Astrocyte (in vitro differentiated cells and primary cell): ENCODE measurements at places on chromosomes 6 and 20.

GRCh38 chr6:3751730-3752530 lies 417 bp upstream of the PXDC1 start:
- no peaks in the 10 kb centered on the region for H3K27me3 ChIP-seq
- peaks cover 7% of the 10 kb centered on the region for H3K36me3 ChIP-seq
- peaks cover 29% of the 10 kb centered on the region for H3K4me1 ChIP-seq
- peak; percentile 84 for DNase-seq
- H3K27ac ChIP-seq: peak overlapping the region; percentile 84

DNA sequence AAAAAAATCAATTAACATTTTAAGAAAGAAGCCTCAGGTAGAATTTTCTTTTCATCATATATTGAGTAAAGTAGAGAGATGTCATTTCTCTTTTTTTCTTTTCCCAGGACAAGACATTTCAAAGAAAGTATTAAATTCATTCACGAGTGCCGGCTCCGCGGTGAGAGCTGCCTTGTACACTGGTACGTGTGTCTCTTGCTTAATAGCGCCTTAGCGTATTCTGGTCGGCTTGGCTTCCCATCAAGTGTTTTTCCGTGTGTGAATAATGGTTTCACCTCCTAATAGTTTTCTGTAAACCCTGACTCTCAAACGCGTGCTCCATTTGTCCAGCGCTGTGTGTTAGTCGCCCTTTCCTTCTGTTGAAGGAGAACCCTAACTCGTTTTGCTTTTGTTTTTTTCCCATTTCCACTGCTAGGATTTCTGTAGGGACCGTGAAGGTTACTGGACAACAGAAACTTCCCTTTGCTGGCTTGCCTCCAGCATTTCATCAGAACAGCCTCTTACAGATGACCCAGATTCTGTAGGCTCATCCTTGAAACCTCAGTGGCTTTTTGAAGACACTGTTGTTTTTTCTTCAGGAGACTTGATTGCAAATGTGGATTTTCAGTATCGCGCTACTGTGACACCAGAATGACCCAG lies 45.7 kb upstream of the IRF4 start:
- peak; percentile 64 for DNase-seq
- H3K27ac ChIP-seq: no peak overlapping the region
- H3K27me3 ChIP-seq: no peaks in the 10 kb centered on the region
- no peak overlapping the region for H3K4me3 ChIP-seq
- peaks cover 6% of the 10 kb centered on the region for H3K4me1 ChIP-seq

DNA sequence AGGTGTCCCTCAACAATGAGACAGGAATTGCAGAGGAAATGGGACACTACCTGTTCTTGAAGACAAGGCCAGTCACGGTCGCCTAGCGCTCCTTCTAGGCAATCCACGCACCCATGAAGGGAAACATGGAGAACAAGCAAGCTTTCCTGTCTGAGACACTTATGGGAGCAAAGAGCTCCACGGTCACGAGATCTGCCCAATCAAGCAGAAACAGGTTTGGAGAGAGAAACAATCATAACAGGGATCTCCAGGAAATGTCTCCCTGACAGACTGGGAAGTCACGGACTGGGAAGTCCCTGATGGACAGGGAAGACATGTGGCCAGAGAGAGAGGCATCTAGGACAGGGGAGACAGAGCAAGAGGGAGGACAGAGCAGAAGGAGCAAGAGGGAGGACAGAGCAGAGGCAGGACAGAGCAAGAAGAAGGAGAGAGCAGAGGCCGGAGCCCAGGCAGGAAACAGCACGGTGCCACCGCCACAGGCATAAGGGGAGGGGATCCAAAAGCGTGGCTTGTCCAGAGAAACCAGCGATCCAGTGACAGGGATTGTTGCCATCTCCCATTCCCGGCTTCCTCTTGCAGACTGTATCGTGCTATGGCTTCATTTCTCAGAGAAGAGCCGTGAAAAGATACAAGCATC lies 167.8 kb upstream of the ZNF337 start:
- H3K4me1 ChIP-seq: peaks cover 17% of the 10 kb centered on the region
- no peak for DNase-seq
- peaks cover 42% of the 10 kb centered on the region for H3K27me3 ChIP-seq
- H3K36me3 ChIP-seq: no peaks in the 10 kb centered on the region
- no peak overlapping the region for H3K4me3 ChIP-seq
- no peak overlapping the region for H3K27ac ChIP-seq

DNA sequence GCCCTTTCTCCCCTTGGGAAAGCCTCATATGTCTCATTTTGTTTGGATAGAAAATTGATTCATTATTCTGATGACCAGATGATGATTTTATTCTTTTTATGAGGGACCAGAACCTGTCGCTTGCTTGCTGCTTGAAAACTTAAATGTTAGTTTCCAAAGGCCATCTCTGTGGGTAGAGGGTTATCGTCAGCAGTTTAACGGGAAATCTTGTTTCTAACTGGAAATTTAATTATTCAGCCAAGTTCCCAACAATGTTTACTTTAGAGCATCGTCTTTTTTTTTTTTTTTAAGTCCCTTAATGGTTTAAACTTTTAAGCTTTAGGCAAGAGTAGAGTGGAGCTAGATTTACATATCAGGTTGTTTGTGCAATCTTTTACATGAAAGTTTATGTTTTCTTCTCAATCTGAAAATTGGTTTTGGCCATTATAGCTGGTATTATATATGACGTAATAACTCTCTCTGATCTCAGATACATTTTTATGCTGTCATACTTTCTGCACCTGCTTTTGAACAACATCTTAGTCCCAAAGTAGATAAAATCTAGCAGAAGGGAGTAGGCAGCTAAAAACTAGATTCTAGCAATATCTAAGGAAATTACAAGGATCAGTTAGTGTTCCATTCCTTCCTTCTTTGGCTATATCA lies 93.9 kb downstream of the FOXO3 start:
- DNase-seq: peak; percentile 41
- no peak overlapping the region for H3K27ac ChIP-seq
- no peaks in the 10 kb centered on the region for H3K27me3 ChIP-seq

GRCh38 chr6:137155830-137156229 lies 17.6 kb downstream of the IL22RA2 start:
- H3K36me3 ChIP-seq: no peaks in the 10 kb centered on the region
- no peaks in the 10 kb centered on the region for H3K27me3 ChIP-seq
- no peak overlapping the region for H3K4me3 ChIP-seq
- no peak overlapping the region for H3K27ac ChIP-seq
- peak; percentile 70 for DNase-seq

DNA sequence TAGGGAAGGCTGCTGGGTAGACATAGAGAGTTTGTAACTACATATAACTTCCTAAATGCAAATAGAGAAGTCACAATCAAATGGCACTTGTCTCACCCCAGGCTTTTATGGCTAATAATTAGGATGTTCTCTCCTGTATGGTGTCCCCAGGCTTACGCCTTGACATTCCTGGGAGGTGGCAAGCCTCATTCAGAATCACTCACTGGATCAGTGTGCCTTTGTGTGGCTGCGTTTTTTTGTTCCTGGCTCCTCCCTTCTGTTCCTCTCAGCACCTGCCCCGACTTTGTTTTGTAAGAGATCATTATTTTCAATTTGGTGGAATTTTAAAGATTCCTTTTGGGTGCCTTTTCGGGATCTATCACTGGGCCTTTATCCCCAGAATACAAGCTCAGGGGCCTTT lies 5.7 kb downstream of the LAMP5 start:
- H3K27me3 ChIP-seq: peaks cover 30% of the 10 kb centered on the region
- H3K4me3 ChIP-seq: no peak overlapping the region
- no peaks in the 10 kb centered on the region for H3K36me3 ChIP-seq
- no peak overlapping the region for H3K27ac ChIP-seq
- no peaks in the 10 kb centered on the region for H3K4me1 ChIP-seq

GRCh38 chr6:39777218-39777617 lies 15.0 kb upstream of the DAAM2 start:
- H3K36me3 ChIP-seq: no peaks in the 10 kb centered on the region
- no peaks in the 10 kb centered on the region for H3K4me1 ChIP-seq
- H3K4me3 ChIP-seq: no peak overlapping the region
- no peak for DNase-seq
- no peak overlapping the region for H3K27ac ChIP-seq

GRCh38 chr6:129317931-129318820 lies 391.8 kb downstream of the ARHGAP18 start:
- no peak overlapping the region for H3K4me3 ChIP-seq
- no peaks in the 10 kb centered on the region for H3K36me3 ChIP-seq
- no peak overlapping the region for H3K27ac ChIP-seq
- peak; percentile 44 for DNase-seq

DNA sequence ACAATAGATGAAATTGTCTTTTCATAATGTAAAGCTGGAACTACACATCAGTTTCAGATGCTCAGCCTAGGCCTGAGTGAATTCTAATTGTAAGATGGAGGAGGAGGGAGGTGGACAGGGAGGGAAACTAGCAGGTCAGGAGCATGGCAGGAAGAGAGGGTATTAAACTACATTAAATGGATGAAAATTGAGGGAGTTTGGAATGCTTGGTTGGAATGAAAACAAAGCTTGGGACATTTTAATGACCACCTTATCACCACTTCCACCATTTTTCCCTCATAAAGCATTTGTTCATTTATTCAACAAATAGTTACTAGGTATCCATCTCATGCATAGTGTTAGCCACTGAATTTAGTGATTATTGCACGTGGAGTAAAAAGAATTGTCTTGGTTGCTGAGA lies 65.0 kb downstream of the KIZ start:
- no peak for DNase-seq
- no peak overlapping the region for H3K4me3 ChIP-seq
- H3K27me3 ChIP-seq: no peaks in the 10 kb centered on the region
- no peaks in the 10 kb centered on the region for H3K36me3 ChIP-seq
- H3K4me1 ChIP-seq: no peaks in the 10 kb centered on the region

DNA sequence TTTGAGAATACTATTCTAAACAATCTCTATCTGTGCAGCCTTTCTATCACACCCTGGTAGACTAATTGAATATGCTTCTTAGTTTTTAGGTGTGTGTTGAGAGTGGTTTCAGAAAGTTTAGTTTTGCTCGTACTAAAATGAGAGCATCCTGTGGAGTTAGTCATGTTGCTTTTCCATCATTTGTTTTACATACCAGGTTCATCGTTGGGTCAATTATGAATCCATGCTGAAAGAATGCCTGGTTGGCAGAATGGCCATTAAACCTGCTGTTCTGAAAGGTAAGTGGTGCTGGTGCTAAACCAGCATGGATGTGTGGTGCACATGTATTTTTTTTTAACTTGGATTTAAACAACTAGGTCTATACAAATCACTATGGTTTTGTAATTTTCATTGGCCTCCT lies 49.3 kb downstream of the CYB5R4 start:
- peak; percentile 71 for DNase-seq
- no peak overlapping the region for H3K27ac ChIP-seq
- H3K4me3 ChIP-seq: no peak overlapping the region

DNA sequence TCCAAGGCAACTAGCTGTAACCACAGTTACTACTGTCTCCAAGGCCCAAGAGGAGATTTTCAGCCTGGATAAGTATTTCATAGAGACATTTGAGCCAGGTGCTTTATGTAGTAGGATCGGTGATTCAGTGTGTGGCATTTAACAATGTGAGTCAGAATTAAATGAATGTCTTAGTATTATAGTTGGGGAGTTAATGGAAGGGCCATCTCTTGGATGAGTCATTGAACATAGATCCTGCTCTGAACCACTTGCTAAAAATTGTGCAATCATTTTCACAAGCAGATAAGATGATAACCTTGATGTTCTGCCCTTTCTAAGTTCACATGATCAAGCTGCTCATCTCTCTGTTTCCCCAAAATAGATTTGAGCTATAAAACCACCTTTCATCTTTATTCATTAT lies 668.9 kb upstream of the CITED2 start:
- H3K27me3 ChIP-seq: no peaks in the 10 kb centered on the region
- no peak overlapping the region for H3K4me3 ChIP-seq
- no peaks in the 10 kb centered on the region for H3K36me3 ChIP-seq

DNA sequence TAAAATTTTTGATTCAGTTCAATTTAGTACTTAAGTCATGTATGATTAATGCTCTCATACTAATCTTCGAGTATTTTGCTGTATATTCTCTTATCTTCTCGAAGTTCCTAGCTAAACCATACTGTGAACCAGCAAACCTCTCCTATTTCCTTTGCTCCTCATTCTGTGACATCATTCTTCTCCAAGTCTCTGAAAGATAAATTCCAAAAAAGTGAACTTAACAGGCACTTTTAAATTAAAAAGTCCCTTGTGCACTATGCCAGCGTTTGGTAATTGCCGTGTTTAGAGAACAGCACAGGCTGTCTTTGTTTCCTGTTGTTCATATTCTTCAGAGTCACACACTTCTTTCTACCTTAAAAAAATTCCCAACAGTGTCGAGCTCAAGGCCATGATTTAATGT lies 188.4 kb upstream of the PHACTR1 start:
- no peak overlapping the region for H3K27ac ChIP-seq
- no peaks in the 10 kb centered on the region for H3K4me1 ChIP-seq
- H3K27me3 ChIP-seq: no peaks in the 10 kb centered on the region

DNA sequence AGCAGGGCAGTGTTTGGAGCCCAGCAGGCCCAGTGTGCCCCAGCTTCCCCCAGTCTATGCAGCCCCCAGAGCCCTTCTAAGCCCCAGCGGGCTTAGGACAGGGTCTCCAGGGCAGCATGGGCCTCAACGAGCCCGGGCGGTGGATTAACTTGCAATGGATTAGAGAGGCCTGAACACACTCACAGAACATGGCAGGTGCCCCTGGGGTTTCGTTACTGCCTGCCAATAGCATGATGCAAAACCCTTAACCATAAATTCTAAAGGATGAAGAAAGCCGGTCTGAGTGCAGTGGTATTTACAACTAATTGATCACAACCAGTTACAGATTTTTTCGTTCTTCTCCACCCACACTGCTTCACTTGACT lies 18.9 kb downstream of the ENTPD6 start:
- H3K4me3 ChIP-seq: no peak overlapping the region
- H3K27ac ChIP-seq: no peak overlapping the region
- H3K4me1 ChIP-seq: no peaks in the 10 kb centered on the region

DNA sequence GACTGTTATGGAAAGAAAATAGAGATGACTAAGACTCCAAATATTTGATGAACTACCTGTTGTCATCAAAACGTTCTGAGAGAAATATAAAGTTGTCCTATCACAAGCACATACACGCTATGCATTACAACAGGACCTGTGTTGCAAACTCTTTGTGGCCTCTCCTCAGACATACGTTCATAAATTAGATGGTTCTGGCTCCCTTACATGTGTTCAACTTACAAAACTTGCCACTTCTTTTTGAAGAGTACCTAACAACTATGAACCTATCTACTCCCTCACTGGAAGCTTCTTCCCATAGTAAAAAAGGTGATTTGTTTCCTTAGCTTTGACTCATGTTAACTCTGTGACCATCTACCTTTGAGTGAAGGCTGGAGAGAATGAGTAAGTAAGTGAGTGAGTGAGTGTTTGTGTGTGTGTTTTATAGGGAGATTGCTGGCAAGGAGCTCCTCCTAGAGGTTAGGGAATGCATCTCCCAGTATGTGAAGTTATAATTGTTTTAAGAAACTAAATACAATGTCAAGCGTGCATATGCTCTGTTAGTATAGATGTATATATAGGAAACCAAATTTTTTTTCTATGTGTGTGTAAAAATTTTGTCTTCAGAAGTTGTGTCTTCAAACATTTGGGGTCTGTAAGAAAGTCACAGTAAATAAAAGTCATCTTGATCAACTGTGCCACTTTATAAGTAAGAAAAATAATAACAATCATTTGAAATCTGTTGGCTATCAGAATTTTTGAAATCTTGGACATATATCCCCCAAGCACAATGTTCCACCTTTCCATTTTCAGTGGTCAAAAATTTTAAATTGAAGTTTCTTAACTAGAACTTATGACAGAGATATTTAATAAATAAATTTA lies 1211.1 kb upstream of the GJE1 start:
- peak; percentile 84 for DNase-seq
- no peak overlapping the region for H3K4me3 ChIP-seq
- H3K4me1 ChIP-seq: no peaks in the 10 kb centered on the region
- no peaks in the 10 kb centered on the region for H3K27me3 ChIP-seq
- H3K27ac ChIP-seq: no peak overlapping the region
